ENCODE measurements at places on chromosomes 5 and 9.

DNA sequence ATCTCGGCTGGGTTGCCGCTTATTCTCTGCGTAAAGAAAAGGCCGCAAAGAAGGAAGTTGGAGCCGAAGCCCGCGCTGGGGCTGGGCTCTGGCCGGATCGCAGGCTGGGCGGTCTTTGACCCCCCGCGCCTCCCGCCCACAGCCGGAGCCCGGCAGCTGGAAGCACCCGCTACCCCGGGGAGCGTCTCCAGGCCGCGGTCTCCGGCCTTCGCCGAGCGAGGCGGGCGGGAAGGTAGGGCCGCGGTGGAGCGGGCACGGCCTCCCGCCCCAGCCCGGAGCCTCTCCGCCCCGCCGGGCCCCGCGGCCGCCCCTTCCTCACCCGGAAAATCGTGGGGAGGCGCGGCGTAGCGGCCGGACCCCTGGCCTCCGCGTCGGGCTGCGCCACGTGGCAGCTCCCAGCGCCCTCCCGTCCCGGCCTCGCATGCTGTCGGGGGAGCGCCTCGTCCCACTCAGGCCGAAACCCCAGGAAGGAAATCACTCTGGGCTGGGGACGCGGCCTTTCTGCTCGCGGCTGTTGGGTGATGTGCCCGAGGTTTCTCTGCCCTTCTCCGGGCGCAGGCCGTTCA is 12.0 kb downstream of the FOXD1 start:
- DNase-seq, result peak; percentile 40

DNA sequence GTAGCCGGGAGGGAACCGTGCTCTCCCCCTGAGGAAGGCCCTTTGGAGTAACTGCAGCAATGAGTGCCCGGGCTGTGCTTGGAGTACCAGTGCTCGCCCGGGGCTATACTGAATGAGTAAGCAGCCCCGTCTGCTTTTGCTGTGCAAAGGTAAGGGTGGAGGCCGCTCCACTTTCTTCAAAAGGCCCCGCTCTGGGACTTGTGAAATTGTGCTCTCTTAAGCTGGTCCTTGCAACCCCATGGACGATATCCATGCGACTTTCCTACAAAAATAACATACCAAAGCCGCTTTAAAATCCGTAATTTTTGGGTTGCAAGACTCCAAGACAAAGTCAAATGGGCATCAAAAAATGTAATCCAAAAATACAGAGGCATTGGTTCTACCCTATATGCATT is 578 bp upstream of the TNFAIP8 start:
- no peak for DNase-seq

DNA sequence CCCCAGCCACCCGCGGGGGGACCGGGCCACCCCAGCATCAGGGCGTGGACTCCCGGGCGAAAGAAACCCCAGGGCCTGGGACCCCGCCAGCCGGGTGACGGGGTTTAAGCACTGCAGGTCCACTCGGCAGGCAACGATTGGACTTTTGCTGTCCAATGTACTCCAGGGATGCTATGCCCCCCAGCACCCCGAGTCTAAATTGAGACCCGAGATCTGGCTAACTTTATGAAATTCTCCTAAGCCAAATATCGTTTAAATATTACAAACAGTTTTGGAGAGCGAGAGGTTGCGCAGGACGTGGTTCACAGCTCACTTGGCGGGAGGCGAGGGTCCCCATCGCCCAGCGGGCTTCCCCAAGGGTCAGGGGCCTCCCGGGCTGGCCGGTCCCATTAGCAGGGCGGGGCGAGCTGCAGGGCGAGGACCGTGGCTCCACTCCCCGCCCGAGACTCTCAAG is 384 bp upstream of the MRPS2 start:
- DNase-seq, result no peak

DNA sequence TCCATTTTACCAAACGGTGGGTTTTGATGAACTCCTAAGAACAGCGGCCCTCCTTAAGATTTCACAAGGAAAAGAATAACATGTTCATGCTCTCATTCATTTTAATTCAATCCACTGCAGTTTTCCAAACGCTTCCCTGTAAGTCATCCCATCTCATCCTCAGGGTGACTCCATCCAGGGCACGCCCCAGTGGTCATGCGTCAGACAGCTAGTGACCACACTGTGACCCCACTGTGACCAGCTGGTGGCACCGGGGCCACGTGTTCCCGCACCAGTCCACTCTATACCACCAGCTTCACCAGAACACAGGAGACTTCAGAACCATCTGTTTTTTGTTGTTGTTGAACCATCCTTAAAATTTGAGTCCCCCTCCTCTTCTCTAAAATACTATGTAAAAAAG is 14.3 kb downstream of the ATPSCKMT start:
- no peak for DNase-seq
